Stimulated activated CD8-positive, alpha-beta memory T cell treated with anti-CD3 and anti-CD28 coated beads, Interleukin-12 subunit alpha, Interleukin-12 subunit beta, amount 100 ng/mL, for 4 hours (primary cell): ENCODE measurements at places on chromosomes 3 and 15.
A peak's percentile ranks its signal among the peaks of the same experiment; 100 is the strongest.

DNA sequence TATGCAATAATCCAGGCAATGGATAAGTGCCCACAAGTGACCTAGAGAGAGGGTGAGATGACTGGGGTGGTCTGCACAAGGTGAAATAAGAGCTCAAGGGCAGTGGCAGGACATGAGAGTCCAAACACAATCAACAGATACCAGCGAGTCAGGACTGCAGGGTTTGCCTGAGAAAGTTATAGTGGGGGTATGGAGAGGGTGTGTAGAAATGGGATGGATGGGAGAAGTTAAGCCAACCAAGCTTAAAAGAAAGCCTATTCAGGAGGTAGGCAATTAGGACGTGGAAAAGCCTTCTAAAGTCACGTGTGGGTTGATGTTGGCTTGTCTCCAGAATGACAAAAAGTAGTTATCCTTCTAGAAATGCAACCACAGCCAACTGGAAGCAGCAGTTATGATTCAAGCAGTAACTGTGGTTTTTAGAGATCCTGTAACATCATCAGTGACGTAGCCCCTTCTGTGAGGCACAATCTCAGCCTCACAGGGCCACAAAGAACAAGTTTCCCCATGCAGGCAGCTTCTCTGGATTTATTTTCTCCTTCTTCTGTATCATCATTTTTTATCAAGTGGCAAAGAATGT, 56.1 kb downstream of the FAM174B start:
- DNase-seq, result no peak

DNA sequence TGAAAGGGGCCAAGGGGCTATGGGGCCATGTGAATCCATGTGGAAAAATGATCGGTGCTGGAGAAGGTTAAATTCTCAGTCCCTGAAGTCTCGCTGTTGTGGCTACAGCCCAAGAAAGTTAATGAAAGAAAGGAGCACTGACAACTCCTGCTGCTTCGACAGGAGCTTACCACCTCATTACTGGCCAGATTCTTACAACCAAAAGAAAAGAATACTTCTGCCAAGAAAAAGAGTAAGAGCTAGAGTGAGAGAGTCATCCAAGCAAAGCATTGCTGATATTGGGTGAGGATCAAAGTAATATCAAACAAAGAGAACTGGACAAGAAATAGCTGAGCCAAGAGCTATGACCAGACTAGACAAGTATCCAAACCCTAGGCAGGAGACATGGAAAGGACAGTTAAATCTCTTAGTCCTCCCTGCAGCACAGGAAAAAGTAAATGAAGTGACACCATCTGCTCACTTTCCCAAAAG, 348.4 kb upstream of the PLSCR5 start:
- DNase-seq, result no peak

DNA sequence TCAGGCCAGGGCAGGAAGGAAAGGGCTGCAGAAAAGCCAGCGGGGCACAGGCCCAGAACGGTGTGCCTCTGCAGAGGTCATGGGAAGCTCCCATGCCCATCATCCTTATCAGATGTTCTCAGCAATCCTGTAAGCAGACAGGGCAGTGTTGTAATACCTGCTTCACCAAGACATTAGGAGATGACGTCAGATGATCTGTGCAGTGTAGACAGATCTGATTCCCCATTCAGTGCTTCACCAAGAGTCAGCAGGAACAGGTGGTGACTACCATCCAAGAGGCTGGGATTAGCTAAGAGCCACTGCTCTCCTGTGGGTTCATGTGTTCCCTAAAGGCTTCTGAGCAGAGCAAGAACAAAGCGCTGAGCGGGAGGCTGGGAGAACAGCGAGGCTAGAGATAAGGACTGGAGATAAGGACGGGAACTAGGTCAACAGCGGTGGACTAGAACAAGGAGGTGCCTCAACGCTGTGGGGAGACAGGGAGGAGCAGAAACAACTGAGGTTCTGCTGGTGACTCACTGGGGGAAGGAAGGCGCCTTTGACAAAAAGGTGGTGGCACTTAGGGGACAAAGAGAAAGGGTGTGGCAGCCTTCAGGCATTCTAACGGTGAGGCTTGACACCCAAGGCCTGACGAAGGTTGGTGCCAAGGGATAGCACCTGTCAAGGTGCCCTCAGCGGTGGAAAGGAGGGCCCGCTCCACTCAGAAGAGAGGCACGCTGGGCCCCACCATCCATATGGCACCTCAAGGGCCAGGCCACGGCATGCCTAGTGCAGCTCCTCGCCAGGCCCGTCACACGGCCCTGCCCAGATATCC, 28.4 kb downstream of the CCDC12 start:
- DNase-seq, result peak; percentile 51

DNA sequence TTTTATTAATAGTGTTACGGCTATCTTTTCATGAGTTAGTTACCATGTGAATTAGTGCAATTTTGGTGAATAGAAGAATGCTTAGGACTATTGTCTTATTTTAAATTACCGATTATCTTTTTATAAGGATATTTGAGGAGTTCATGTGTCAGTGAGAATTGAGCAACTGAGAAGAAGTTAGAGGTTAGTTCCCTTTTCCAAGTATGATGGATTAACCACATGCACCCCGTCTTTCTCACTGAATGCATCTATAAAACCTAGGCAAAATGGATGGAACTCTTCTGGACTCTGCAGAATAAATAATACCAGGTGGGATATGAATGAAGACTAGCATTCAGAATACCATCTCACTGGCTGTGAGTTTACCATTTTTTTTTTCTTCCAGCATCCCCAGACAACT, 74.3 kb downstream of the TCF12 start:
- DNase-seq, result no peak

DNA sequence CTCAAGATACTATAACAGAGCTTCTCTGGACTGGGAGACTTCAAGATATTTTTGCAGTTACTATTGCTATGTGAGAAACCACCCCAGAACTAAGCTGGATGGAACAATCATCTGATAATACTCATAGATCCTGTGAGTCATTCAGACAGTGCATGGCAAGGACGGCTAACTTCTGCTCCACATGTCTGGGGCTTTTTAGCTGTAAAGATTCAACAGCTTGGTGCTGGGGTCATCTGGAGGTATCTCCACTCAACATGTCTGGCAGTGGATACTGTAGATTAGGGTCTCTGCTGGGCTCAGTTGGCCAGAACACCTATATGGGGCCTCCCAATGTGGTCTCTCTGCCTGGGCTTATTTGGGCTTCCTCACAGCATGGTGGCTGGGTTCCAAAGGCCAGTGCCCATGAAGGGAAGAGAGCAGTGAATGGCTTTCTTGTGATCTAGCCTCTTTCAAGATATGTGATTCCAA, 117.3 kb upstream of the SLC7A14 start:
- DNase-seq, result no peak

GRCh38 chr3:125054062-125054448, 1.7 kb downstream of the HEG1 start:
- DNase-seq, result no peak

DNA sequence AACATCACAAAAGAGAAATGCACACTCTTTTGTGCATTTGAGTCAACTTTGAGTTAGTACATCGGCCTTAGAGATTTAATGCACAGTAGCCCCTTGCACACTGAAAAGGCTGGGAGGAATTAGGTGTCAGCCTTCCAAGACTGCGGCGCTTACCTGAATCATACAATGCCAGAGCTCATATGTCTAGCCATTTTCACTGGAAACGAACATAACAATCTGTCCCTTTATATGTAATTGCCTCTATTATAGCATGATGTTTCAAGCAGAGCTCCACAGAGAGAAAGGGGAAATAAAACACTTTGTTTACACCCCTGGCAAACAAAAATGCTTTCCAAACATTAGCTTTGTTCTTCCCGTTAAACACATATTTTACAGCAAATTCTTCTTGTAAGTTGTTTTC, 315.7 kb upstream of the SLCO3A1 start:
- no peak for DNase-seq

GRCh38 chr15:45132844-45133560, 3.2 kb downstream of the DUOX1 start:
- DNase-seq, result no peak

- no peak for DNase-seq
Measured at GRCh38 chr3:141388823-141389621, 20.7 kb downstream of the ZBTB38 start.

- DNase-seq, result no peak
Measured at GRCh38 chr3:53073553-53074365, 27.9 kb upstream of the SFMBT1 start.

- DNase-seq, result no peak
Measured at GRCh38 chr15:81411969-81412633, 38.1 kb upstream of the TMC3 start.

DNA sequence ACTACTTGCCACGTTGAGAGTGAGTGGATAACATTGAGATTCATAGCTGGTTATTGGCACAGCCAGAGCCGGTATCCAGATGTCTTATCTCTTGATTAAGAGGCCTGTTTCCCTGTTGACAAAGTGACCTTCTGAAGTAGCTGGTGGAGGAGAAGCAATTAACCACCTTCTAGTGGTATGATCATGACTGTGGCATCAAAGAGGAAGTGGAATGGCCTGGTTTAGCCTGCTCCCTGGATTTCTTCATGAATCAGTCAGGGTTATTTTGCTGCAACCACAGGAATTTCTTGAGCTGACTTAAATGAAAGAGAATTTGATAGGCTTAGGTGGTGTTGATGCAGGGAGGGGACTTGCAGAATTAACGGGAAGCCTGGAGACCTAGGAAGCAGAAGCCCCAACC, 398.3 kb downstream of the MFSD1 start:
- DNase-seq, result no peak

DNA sequence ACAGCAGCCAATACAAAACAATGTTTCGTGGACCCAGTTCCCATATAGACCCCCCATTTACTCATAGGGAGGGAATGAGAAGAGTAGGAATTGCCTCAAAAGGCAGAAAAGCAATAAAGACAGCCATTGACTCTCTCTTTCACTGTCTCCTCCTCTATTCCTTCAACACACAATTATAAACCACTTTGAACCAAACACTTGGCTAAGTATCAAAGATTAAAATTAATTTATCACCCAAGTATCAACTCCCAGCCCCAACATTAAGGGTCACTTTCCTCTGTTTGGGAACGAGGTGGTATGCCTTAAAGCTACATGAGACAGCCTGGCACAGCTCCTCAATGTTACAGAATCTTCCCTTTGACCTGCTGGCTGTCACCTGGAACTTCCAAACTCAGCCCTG, 16.4 kb upstream of the LRIG1 start:
- DNase-seq, result no peak

GRCh38 chr3:136141291-136141785, 54.8 kb downstream of the MSL2 start:
- no peak for DNase-seq

GRCh38 chr3:122934251-122934650, 93.3 kb downstream of the SEMA5B start:
- no peak for DNase-seq

DNA sequence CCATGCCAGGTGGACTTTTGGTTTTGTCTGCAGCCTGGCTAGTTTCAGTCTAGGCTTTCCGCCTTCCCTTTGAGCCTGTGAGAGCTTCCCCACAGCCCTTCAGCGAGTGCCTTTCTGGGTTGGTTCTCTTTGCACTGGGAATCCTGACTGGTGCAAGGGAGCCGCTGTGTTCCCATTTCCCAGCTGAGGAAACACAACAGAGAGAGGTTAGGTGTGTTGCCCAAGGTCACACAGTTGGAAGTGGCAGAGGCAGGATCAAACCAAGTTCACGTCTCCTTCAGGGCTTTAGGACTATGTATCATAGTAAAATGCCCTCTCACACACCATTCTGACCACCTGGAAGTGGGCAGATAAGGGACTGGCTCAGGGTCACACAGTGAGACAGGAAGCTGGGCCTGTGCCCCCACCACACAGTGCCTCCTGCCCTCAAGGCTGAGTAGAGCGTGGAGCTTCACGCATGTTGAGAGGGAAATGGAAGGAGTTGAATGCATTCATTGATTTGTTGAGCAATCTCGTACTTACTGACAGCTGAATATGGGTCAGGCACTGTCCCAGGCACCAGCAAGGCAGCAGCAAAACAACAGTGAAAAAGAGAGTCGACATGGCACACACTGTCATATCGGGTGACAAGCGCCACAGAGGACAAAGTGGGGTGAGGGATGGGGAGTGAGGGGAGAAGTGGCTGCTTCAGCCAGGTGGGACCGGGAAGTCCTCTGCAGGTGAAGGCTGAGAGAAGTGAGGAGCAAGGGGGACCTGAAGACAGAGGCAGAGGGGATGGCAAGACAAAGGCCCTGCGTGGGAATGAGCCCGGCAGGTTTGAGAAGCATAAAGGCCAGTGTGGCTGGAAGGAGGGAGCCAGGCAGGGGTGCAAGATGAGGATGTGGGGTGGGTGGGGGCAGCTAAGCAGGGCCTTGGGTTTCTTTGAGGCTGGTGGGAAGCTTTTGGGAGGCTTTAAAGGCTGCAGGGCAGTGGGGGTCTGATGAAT, 12.3 kb upstream of the ANPEP start:
- DNase-seq, result no peak

DNA sequence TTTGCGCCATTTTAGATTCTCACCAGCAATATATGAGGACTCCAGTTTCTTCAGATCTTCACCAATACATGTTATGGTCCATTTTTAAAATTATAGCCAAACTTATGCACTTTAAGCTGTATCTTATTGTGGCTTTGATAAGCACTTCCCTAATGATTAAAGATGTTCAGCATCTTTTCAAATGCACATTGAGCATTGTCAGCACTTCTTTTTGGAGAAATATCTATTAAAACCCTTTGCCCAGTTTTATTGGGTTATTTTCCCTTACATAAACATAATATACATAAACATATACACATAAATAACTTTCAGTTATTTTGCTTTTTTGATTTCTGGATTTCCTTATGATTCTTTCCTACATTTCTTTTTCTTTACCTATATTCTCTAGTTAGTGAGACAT, 83.8 kb downstream of the ROBO1 start:
- DNase-seq, result no peak

GRCh38 chr3:79767194-79767904, 449 bp downstream of the ROBO1 start:
- no peak for DNase-seq

DNA sequence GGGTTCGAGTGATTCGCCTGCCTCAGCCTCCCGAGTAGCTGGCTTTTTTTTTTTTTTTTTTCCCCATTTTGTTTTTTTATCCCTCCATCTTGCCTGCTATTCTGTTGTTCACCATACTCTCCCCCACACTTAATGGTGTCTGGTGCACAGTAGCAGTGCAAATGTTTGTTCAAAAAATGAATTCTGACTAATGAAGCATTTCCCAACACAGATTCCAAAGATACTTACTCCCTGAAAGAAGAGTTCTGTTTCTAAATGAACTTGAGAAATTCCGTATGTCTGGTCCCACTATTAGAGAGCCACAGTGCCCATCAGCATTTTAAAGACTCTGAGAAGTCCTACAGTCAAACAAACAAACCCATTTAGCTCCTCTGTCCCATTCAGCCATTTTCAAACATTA, 9.5 kb downstream of the EDEM1 start:
- no peak for DNase-seq

- DNase-seq, result no peak
Measured at GRCh38 chr3:123722021-123722420, 137.2 kb upstream of the HACD2 start.

DNA sequence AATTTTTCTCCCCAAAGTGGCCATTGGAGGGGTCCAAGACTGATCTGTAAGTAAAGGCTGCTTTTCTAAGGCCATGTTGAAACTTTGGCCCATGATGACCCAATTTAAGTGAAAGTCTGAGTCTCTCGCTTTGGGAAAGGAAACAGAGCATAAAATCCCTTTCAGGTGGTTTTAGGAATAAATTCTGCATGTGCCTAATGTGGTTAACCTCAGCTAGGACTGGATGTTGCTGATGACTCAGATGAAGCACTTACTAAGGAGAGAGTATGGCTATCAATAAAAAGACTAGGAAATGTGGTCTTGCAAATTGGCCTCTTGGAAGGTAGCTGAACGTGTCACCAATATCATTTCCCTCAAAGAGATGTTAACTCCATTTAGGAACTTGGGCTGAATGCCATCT, 458.5 kb downstream of the AGBL1 start:
- DNase-seq, result no peak

GRCh38 chr15:48717458-48717857, 71.9 kb upstream of the FBN1 start:
- no peak for DNase-seq

- DNase-seq, result no peak
Measured at GRCh38 chr15:101001796-101002195, 82.6 kb downstream of the LRRK1 start.
